ENCODE measurements at places on chromosomes 7 and 10. TPM values are rescaled to one million over a fixed set of nuclear protein-coding genes. Genes with fewer than 3 reads are reported as not detected.

ATXN7L1 gene
- total RNA-seq: 4.0 TPM

ABI1 gene
- 70.9 TPM for total RNA-seq

DNA sequence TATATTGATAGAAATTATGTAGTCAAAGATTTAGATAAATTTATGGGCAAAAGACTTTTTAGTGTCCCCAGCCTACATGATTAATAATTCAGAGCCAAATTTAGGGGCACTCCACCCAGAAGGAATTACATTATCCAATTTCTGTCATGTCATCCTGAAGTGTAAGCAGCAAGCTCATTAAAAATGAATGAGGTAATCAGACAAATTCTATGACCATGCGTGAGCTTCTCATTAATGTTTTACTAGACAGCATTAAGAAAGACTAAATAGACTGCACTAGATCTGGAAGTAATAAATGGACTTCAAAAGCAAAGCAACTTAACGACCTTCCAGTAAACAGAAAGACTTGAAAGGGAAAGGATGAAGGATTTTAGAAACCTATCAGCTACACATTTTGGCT lies 22.7 kb upstream of the TRUB1 start:
- no peak for DNase-seq

DNA sequence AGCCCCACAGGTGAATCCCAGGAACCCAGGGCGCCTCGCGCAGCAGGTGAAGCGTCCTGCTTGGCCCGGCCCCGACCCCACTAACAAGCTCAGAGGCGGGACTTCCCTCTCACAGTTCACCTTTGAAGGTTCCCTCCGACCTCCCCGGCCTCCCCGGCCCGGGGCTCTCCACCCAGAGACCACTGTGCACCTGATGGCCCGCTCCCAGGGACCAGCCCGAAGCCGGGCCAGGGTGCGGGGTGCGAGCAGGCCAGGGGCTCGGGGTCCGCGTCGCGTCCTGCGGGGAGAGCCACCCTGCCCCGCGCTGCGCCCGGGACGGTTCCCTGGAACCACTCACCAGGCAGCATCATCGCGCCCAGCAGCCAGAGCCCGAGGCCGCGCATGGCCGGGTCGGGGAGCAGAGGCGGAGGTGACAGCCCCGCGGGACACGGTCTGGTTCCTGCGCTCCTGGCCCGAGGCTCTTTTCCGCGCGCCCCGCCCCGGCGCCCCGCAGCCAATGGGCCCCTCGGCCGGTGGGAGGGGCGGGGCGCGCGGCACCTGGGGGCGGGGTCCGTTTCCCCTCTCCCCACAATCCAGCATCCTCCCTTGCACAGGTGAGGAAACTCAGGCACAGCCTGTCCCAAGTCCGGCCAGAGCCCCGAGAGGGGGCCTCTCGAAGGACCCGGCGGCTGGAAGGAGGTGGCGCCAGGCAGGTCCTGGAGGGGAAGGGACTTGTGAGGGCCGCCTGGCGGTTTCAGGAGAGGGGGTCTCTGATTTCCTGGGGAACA lies at the start of gene ADAM8:
Gene ADAM8, minus strand, starts transcription at position 434 of the 767 bp plus-strand sequence. Its CDS starts 51 bp downstream, at position 383.
- no peak for DNase-seq

- DNase-seq: no peak
Observed at GRCh38 chr7:29764227-29764626, 42.1 kb upstream of the WIPF3 start.

DNA sequence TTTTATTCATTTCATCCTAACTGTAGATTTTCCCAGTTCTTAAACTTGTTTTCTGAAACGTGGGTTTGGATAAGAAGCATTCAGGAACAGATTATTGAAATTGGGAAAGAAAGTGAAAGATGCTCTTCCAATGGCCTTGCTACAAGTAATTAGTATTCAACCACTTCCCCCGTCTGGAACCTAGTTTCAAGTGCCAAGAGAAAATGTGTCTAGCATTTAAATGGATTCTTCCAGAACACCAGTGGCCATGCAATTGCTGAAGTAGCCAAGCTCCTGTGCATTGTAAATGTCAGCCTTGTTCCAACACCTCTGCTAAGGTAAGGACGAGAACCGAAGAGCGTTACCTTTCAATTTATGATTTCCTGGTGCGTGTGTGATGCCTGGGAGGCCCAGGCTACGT lies 68.2 kb downstream of the PFKFB3 start:
- DNase-seq: no peak

DNA sequence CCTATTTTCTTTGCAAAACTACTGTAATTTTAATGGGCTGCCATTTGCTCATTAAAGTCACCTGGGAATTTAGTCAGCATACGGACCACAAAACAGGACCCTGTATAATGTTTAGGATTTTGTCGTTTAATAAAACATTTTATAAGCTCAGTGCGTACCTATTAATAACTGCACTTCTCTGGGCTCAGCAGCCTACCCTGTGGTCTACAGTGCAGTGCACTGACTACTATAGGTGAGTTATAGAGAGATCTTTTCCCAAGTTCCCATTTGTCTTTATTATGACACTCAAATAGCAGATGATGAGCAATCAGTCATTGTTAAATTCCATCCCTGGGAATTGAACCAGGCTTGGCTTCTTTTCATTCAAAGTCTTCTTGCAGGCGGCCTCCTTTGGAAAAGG lies 433.4 kb upstream of the NFE2L3 start:
- DNase-seq: no peak

GRCh38 chr7:92425311-92425947 lies 21.9 kb upstream of the GATAD1 start:
- peak; percentile 9 for DNase-seq

DNA sequence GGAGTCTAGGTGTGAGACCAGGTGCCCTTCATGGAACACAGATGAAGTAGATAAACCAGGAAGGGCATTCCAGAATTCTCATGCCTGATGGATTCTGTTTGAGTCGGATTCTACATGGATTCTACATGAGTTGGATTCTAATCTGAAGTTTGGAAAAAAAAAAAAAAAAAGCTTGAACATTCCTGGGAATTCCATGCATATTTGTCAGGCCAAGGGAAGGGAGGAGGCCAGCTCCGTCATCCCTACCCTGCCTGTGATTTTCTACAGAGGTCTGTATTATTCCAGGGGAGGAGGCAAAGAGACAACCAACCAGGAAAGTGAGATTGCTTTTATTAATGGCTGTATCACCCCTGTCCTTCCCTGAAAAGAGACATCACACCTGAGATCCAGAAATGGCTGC lies 27.8 kb upstream of the EBLN1 start:
- peak; percentile 54 for DNase-seq

- peak; percentile 21 for DNase-seq
Observed at GRCh38 chr10:34524369-34525091, 290.6 kb downstream of the PARD3 start.

DNA sequence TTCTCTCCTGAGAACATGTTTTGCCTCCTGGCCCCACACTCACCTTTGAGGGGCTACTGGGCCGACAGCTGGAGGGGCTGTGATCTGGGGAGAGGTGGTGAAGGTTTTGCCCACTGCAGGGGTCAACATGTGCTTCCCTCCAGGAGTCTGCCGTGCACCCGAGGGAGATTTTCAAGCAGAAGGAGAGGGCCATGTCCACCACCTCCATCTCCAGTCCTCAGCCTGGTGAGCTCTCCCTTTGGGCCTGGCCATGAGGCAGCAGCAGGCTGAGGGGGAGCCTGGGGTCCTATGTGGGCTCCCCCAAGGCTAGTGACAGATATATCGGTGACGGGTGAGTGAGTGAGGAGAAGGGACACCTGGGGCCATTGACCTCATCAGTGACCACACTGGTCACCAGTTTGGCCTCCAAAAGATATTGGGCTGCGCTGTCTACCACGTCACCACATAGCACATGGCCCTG lies 6.6 kb downstream of the PGAM2 start:
- no peak for DNase-seq

- DNase-seq: peak; percentile 76
Observed at GRCh38 chr7:17275749-17276671, 22.4 kb upstream of the AHR start.
